ENCODE measurements at places on chromosomes 7 and 10. TPM values are rescaled to one million over a fixed set of nuclear protein-coding genes. Genes with fewer than 3 reads are reported as not detected.

DNA sequence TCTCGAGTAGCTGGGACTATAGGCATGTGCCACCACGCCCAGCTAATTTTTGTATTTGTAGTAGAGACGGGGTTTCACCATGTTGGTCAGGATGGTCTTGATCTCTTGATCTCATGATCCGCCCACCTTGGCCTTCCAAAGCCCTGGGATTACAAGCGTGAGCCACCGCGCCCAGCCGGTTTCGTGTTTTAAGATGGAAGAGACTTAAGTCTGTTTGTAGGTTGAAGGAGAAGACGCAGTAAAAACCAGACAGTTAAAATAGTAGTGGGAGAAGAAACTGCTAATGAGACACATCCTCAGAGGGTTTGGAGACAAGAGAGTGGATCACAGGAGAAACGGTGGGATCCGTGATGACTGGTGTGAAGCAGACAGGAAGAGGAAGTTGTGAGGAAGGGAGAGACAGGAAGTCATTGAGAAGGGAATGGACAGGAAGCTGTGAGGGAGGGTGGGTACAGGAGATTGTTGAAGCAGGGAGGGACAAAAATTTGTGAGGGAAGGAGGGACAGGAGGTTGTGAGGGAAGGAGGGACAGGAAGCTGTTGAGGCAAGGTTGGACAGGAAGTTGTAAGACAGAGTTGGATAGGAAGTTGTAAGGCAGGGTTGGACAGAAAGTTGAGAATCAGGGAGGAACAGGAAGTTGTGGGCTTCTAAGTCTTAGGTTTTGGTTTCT is 115.5 kb downstream of the WDFY4 start:
- H3K27me3 ChIP-seq: no peaks in the 10 kb centered on the region
- H3K36me3 ChIP-seq: no peaks in the 10 kb centered on the region
- no peak for DNase-seq

DNA sequence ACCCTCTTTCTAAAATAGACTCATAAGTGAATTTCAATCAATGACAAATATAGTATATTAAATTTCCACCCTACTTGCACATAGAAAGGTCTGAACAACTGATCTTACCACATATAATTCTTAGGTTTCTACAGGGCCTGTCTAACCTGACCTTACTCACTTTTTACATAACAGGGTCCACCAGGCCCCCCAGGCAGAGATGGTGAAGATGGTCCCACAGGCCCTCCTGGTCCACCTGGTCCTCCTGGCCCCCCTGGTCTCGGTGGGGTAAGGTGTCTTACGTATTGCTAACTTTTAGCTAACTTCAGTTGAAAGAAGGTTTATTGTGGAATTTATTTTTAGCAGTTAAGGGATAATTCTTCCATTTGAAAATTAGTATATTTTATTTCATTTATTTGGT is 5.3 kb downstream of the COL1A2 start:
- H3K27ac ChIP-seq: no peak overlapping the region
- H3K36me3 ChIP-seq: peaks cover 25% of the 10 kb centered on the region
- H3K4me3 ChIP-seq: peak overlapping the region; percentile 7
- H3K4me1 ChIP-seq: no peaks in the 10 kb centered on the region

Gene CCNJ
- 8.8 TPM for total RNA-seq

DNA sequence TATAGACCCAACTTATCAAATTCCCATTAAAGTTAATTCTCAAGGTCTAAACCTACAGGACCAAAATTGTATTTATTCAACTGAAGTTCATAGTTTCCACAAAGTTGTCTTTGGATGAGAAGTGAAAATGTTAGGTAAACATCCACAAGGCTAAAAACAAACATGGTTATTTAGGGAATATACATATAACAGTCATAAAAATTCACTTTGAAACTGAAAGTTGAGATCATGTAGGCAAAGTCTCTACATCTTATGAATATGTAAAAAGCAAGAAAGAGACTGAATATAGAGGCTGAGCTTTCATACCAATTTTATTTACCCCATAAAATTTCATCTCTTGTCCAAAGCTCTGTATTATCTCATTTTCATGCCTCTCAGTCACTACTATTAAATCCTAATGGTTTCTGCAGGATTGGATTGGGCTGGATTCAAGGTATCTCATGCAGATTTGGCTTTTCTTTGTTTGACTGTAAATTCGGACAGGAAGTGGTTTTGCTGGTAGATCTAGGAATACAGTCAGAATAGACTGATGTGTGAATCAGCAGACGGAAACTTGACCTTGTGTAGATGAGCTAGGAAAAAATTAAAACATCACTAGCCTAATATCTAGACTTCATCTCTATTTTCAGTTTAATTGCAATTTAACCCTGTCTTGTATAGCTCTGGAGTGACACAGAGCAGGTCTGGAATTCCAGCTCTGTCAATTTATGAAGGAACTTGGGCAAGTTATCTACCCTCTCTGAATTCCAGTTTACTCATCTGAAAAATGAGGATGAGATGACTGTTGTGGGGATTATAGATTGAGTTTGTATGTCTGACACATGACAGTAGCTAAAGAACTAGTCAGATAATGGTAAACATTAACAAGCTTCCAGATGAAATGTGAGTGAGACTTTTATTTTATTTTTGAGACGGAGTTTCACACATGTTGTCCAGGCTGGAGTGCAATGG is 27.3 kb upstream of the SKAP2 start:
- DNase-seq: no peak
- no peak overlapping the region for H3K27ac ChIP-seq
- no peaks in the 10 kb centered on the region for H3K27me3 ChIP-seq
- no peak overlapping the region for H3K4me3 ChIP-seq

- H3K36me3 ChIP-seq: no peaks in the 10 kb centered on the region
- no peaks in the 10 kb centered on the region for H3K4me1 ChIP-seq
- no peaks in the 10 kb centered on the region for H3K27me3 ChIP-seq
- H3K27ac ChIP-seq: no peak overlapping the region
- no peak for DNase-seq
- H3K4me3 ChIP-seq: no peak overlapping the region
These were observed 476.5 kb downstream of the GPAM start for GRCh38 chr10:111707076-111707475.

DNA sequence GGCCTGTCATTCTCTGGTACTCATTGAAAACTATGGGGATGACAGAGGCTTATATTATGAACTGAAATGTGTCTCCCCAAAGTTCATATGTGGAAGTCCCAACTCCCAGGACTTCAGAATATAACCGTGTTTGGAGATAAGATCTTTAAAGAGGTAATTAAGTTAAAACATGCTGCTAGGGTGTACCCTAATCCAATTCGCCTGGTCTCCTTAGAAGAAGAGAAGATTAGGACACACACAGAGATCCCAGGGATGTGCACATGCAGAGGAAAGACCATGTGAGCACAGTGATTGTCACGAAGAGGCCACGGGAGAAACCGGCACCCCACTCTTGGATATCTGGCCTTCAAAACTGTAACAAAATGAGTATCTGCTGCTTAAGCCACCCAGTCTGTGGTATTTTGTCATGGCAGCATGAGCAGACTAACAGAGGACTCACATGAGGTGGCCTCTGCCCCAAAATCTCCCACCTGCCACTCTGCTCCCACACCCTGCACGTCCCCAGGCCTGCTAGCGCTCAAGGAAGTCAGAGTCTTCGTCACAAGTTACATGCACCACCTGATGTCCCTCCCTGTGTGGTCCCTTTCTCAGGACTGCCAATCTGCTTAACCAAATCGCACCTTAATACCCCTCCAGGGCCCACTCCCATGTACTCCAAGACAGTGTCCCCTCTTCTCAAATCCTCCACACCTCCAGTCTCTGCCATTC is 26.8 kb downstream of the PLAC9 start:
- H3K36me3 ChIP-seq: peaks cover 94% of the 10 kb centered on the region
- H3K4me3 ChIP-seq: no peak overlapping the region
- H3K27me3 ChIP-seq: no peaks in the 10 kb centered on the region

GRCh38 chr10:58350619-58351323 is 16.0 kb downstream of the UBE2D1 start:
- DNase-seq: no peak
- peaks cover 8% of the 10 kb centered on the region for H3K4me1 ChIP-seq
- H3K36me3 ChIP-seq: no peaks in the 10 kb centered on the region
- no peak overlapping the region for H3K4me3 ChIP-seq
- no peaks in the 10 kb centered on the region for H3K27me3 ChIP-seq
- H3K27ac ChIP-seq: no peak overlapping the region

- peaks cover 20% of the 10 kb centered on the region for H3K36me3 ChIP-seq
- no peak overlapping the region for H3K4me3 ChIP-seq
- no peak overlapping the region for H3K27ac ChIP-seq
- no peak for DNase-seq
- no peaks in the 10 kb centered on the region for H3K27me3 ChIP-seq
These were observed 51.8 kb downstream of the CCDC6 start for GRCh38 chr10:59854571-59854970.

GRCh38 chr10:90849956-90850749 is 7.7 kb downstream of the HTR7 start:
- peaks cover 24% of the 10 kb centered on the region for H3K27me3 ChIP-seq
- no peak overlapping the region for H3K4me3 ChIP-seq
- DNase-seq: no peak
- H3K36me3 ChIP-seq: no peaks in the 10 kb centered on the region
- no peak overlapping the region for H3K27ac ChIP-seq

DNA sequence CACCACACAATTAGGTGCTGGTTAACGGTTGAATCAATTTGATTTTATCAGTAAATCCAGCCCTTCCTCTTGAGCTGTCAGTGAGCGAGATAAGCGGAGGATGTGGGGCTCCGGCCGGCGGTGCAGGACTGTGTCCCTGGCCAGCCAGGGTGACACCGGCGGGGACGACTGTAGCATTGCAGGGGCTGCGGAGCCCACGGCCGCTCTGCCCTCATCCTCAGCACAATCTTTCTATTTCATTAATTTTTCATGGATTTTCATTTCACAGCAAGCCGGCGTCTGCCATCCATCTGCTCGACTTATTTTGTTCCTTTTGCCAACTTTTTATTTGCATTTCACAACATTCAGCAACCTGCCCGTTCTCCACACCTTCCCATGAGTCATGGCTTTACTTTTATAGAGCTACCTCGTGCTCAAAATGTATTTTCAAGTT is 4.7 kb downstream of the ADARB2 start:
- H3K27ac ChIP-seq: no peak overlapping the region
- peaks cover 7% of the 10 kb centered on the region for H3K4me1 ChIP-seq
- H3K27me3 ChIP-seq: peaks cover 61% of the 10 kb centered on the region
- no peaks in the 10 kb centered on the region for H3K36me3 ChIP-seq
- H3K4me3 ChIP-seq: no peak overlapping the region

DNA sequence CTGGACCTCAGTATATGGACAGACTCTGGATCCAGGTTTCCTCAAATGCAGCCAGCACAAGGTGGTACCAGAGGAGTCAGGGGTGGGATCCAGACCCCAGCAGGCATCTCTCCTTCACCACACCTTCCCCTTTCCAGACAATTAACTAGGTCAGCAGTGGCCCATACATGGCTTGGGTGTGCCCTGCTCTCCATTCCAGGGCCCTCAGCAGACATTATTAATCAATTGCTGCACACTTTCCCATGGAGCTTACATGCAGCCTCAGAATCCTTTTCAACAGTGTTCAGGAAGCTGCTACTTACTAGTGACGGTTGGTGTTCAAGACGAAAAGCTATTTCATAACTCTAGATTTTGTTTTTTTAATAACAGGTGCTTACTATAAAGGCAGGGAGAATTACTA is 6.0 kb downstream of the COL13A1 start:
- H3K27me3 ChIP-seq: peaks cover 14% of the 10 kb centered on the region
